Regular cardiac myocyte (primary cell): ENCODE measurements at places on chromosomes 12 and 14. TPM values are rescaled to one million over a fixed set of nuclear protein-coding genes. Genes with fewer than 3 reads are reported as not detected.

Gene LIMA1
- total RNA-seq = 113 and 140 TPM in 2 replicates

Gene LUM
- total RNA-seq = 35.3 and 191 TPM in 2 replicates

Gene GALC
- total RNA-seq = 12.8 and 31.6 TPM in 2 replicates

Gene CLMN
- 0.58 and 3.9 TPM in 2 replicates for total RNA-seq

Gene MYF6
- not detected in 2 replicates for total RNA-seq

Gene RNASE3
- not detected in 2 replicates for total RNA-seq
